SW 1271 (cell line): ENCODE measurements at places on chromosomes 6 and 20.

DNA sequence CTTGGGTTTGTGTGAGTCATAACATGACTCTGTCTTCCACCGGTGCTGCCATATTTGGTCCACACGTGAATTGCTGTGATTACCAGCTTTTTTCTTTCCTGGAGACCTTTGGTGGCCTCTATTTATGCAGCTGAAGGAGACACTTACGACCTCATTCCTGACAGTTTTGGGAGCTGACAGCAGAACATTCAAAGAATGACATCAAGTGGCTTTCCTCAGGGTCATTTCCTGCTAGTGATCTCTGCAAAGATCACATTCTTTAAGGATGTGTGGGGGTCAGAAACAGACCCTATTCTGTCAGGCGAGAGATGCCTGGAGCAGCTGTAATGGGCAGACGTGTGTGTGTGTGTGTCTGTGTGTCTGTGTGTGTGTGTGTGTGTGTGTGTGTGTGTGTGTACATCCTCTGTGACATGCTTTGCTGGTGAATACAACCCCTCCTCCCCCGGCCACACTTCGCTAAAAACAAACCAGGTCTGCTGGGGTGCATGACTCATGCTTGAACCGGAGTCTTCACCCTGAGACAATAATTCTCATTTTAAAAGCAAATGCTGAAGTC is 115.6 kb downstream of the TMEM170B start:
- peak; percentile 95 for DNase-seq

- peak; percentile 57 for DNase-seq
These were observed 57.4 kb downstream of the SYTL3 start for GRCh38 chr6:158707120-158707820.

DNA sequence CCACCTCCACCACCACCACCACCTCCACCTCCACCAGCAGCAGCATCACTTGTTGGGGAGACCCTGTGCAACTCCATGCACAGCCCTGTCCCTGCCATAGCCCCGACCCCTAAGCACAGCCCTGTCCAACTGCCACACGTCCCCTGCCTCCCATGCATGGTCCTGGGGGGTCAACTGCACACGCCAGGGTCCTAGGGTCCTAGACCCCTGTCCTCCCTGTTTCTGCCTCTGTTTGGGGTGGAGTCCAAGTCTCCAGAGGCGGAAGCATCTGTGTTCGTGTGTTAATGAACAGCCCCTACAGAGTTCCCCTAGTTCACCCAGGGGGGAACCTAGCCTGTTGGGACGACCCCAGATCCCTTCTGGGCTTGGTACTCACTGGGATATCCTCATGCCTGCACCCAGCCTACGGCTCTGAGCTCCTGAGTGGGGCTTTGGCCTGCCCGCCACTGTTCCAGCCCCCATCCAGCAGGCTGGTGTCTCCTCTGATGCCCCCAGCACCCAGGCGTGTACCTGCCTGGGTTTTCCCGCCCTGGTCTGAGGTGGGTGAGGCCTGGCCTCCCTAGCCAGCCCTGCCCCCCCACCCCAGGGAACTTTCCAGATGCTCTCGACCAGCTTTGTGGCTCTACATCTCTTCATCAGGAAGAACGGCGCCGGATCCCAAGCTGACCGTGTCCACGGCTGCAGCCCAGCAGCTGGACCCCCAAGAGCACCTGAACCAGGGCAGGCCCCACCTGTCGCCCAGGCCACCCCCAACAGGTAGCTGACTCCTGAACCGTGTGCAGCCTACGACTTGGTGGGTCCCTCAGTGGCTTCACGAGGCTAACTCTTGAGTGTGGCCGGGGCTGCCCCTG is 2.5 kb upstream of the TNFRSF6B start:
- no peak for DNase-seq

DNA sequence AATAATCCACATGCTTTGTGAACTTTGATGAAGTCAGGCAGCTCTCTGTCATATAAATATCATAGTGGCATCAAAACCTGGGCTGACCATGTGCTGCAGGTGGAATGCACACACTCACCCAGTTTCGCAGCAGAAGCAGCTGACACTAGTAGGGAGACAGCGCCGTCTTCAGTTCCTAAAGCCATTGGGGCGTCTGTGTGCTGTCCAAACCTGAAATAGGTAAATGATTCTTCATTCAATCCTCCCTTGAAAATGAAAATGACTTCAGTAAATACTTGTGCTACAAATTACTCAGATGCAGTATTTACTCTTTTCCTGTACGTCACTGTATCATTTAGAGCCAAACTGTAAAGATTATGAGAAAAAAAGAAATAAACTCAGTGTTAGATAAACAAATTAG is 127.5 kb downstream of the EYA4 start:
- DNase-seq: no peak

GRCh38 chr20:16111852-16112412 is 461.3 kb downstream of the KIF16B start:
- DNase-seq: no peak

- DNase-seq: no peak
These were observed 56.9 kb downstream of the CD164 start for GRCh38 chr6:109325400-109325801.

- DNase-seq: no peak
These were observed 171.4 kb upstream of the SYNDIG1 start for GRCh38 chr20:24297993-24298392.

DNA sequence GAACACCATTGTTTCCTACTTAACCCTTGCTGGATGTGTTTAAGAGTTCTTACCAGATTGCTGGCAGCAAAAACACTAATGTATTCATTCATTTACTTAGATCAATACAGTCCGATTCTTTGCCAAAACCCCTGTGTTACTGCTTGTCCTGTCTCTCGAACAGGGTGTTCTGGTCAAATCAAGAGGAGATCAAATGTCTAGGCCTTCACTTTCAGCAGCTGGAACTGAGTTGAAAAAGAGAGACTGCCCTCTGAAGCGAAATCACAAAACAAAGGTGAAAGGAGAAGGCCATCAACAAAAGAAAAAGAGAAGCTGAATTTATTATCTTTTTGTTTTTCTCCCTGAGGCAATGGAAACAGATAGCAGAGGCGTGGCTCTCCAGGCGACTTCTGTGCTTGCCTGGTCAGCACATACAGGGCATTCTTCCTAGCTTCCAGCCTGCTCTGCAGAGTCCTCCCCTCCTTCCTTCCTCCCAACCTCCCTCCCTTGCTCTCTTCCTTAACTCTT is 44.1 kb upstream of the GCM1 start:
- no peak for DNase-seq

DNA sequence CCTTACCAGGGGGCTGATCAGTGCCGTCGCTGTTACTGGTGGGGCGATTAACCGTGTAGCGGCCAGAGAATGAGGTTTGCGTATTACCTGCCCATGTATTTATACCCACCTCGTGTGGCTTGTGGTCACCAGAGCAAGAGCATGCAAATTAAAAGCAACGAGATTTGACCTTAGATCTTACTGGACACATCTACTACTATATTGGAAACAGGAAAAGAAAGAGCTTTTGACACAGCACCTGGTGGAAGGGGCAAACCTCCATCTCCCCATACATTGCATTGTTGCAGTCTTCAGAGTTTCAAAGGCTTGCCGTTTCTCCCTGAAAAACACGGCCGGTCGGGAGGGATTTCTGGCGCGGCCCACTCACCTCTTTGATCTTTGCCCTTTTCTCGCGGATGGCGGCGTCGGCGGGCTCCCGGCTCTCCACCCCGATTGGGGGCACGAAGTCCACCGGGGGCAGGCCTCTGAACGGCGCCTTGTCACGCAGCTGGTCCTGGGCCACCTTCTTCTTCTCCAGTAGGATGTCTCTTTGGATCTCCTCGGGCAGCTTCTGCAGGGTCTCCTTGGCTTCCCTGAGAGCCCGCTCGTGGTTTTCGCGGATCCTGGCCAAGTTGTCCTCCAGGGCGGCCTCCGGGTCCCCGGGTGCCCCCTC is 1.3 kb downstream of the MAN1A1 start:
- no peak for DNase-seq
